Stimulated activated CD8-positive, alpha-beta memory T cell treated with anti-CD3 and anti-CD28 coated beads, Interleukin-4, amount 100 ng/mL, for 48 hours (primary cell): ENCODE measurements at places on chromosomes 1 and 21.

DNA sequence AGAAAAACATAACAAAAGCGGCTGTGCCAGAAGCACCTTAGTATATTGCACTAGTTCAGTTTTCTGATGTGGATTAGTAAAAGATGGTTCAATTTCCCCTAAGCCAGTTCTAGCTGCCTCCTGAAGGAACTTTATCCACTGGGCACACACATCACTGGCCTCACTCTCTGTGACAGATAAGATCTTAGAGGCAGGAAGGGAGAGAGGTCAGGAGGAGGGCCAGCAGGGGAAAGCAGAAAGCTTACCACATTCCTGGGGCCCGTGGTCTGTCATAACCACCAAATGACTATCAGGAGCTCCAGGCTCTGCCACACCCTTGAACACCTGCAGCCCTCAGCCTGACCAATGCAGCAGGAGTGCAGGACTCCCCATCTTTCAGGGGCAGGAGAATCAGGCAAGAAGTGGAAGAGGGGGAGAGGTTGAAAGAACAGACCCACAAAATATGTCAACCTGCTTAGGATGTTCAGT lies 37.8 kb downstream of the LRRC71 start:
- no peak for DNase-seq

DNA sequence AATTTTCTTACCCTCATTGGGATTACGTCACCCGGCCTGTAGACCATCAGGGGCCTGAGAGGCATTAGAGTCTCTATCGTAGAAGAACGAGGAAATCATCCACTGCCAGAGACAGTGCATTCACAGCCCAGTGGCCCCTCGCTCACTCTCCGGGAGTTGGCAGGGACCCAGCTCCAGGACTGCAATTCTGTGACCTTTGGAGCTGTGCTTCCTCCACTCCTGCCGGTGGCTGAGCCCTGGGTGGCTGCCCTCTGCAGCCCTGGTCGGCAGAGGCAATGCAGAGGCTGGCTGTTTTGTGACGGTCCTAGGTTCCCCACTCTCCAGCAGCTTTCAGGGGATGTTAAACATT lies 12.7 kb downstream of the SLC37A1 start:
- DNase-seq: no peak

- DNase-seq: peak; percentile 39
Measured at GRCh38 chr1:24108334-24109165, 3.4 kb downstream of the MYOM3 start.

GRCh38 chr21:41169701-41170100 lies 1.7 kb downstream of the BACE2 start:
- no peak for DNase-seq

DNA sequence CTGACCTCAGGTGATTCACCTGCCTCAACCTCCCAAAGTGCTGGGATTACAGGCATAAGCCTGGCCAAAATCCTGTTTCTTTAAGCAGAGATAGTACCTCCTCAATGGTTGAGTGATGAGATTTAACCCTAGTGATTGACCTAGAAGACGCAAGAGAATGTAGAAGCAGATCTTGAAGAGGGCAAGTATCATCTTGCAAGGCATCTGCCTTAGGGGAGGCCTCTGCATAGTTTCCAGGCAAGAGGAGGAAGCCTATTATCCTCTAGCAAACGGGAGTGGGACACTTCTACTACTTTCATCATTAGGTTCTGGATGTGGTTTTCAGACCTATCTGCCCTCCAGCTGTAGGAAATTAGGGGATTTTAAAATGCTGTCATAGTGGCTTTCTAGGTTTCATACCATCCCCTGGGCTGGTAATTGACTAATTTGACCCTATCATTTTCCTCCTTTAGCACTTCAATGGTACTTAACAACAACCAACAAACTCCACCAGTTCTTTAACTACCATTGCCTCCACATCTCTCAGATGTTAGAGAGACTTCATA lies 10.0 kb upstream of the TRIM62 start:
- DNase-seq: no peak

DNA sequence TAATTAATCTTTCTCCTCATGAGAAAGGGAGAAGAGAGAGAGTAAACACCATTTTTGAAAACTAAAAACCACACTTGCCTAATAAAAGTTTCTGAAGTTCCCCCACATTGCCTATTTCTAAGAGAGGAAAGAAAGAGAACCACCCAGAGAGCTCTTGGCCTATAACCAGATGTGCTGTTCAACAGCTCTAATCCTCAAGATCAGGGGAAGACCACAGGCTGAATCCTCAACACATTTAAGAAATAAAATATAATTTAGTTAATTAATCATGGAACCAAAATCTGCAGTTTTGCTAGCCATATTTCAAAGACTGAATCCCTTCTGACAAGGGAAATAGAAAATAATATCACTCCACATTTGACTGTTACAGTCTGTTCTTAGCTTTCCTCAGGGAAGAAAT lies 11.9 kb downstream of the PRRX1 start:
- no peak for DNase-seq

GRCh38 chr1:164971921-164972415 lies 384.5 kb downstream of the LMX1A start:
- DNase-seq: no peak

- DNase-seq: no peak
Measured at GRCh38 chr1:76784502-76784901, 82.8 kb upstream of the ST6GALNAC5 start.

DNA sequence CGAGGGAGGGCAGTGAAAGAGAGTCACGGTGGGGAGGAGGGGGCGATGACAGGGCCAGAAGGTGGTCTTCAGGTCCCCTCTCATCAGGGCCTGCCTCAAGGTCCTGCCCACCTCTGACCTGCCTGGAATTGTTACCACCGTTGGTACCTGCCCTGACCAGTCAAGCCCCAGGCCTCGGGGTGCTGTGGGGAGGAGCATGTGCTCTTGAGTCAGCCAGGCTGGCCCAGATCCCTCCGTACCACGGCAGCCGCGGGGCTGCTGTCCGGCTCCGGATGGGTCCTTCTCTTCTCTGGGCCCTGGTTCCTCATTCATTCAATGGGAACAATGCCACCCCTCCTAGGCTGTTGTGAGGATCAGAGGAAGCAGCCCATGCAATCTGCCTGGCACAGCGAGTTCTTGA lies 22.0 kb downstream of the SERINC2 start:
- no peak for DNase-seq

GRCh38 chr1:208252836-208253576 lies 8.8 kb upstream of the PLXNA2 start:
- DNase-seq: no peak

DNA sequence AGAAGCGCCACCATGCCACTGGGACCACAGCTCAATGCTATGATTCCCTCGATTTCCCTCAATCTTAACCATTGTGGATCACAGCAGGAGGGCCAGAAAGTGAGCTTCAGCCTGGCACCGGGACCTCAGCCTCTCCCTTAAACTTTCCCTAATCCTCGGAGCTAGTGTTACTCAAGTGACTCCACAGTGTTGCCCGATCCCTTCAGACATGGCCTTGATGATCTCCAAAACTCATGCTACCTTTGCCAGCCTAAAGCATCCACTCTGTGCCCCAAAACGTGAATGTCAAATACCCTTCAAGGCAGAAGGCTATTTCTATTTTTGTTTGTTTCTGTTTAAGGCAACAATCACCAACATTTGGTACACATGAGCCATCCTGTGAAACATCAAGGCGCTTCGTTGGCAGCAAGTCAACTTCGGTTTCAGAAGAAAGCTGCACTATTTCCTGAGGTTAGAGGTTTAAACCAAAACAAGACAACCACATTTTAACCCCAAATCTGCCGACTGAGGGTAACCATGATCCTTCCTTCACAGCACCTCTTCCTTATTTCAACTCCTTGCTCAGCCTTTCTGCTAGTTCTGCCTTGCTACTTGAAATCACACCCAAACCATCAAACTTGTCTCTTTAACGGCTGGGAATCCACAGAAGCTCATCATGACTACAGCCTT lies 94.4 kb upstream of the KRTAP19-8 start:
- DNase-seq: peak; percentile 73

- no peak for DNase-seq
Measured at GRCh38 chr1:98104289-98104688, 183.5 kb upstream of the DPYD start.

DNA sequence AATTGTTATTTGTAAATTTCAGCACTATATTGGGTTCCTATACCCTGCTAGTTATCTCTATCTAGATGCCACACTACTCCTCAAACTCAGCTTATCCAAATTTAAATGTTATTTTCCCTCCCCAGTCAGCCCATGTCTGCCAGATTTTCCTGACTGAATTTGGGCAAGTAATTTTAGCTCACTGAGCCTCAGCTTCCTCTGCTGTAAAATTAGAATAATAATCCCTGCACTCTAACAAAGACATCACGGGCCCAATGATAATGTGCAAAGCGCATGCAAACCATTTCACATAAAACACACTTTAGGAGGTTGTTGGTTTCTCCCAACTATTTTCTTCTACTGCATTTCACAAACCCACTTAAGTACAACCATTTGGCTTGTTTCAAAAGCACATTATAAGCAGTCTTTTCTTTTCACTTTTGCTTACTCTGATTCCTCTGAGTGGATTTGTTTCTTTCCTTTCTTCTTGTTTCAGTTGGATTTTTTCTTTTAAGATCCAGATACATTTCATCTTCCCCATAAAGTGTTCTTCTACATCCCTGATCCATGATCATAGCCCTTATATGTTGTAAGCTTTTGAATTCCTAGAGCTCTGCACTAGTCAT lies 152.8 kb upstream of the DPT start:
- DNase-seq: no peak

DNA sequence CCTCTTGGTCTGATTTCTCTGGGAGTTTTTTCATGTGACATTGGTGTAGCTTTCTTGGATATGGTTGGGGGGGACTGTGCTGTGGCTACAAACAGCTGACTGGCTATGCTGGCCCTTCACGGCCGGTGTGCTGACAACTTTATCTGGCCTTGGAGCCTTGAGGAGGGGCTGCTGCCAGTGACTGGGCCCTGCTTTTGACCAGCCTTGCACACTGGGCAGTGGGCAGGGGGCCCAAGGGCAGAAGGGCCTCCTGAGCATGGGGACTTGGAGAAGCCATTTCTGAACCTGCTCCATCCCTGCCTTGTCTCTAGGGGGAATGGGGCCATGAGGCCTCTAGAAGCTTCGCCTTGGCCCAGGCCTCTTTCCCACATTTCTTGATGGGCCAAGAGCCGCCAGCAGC lies 139.6 kb downstream of the CAMTA1 start:
- DNase-seq: no peak

DNA sequence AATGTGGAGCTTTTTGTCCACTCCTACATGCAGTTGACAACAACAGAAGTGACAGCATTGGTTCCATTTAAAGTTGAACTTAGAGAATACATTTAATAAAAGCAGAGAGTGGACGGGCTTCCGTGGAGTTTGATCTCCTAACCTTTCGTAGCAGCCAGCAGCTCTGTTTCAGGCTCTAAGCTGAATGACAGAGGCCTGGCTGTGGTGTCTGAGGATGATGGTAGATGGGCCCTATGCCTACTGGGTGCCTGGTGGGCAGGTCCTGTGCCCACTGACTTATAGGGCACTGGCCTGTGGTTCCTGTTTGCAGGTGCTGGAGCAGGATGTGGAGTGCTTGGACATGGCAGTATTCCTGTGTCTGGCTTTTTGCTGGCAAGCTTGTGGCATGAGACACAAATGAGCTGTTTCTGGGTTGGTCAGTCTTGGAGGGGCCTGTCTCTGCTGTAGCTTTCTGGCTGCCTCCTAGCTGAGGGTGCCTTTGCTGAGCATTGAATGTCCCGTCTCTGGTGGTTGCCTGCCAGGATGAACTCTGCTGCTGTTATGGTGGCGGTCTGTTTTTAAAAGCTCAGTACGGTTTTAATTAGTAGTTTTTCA lies 54.6 kb downstream of the PRDM2 start:
- DNase-seq: no peak

GRCh38 chr1:41322101-41322661 lies 39.1 kb upstream of the FOXO6 start:
- no peak for DNase-seq

DNA sequence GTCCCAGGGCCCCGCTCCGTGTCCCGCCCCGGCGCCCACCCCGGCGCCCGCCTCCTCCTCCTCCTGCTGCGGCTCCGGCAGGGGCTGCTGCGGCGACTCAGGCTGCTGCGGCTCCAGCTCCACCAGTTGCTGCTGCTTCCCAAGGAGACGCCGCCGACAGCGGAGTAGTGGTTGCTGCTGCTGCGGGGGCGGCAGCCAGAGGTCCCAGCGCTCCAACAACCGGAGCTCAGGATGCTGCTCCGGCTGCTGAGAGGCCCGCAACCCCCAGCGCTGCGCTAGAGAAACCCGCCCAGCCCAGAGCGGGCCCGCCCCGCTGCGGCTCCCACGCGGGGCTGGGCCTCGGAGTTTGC lies 1.1 kb downstream of the CRCT1 start:
- DNase-seq: no peak

DNA sequence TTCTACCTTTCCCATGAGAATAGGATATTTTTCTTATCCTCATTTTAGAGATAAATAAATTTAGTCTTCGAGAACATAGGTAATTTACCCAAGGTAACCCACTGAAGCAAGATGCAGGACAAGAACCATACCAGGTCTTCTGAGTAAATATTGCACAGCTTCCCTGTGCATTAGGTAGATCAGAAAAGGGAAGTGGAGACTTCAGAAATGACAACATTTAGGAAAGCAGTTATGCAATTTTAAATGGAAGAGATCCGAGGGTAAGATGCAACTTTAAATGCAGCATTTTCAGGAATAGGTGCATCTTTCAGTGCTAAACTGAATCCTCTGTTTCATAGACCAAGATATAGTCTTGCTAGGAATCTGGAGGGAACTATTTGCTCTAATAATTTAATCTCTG lies 206.4 kb upstream of the SGIP1 start:
- DNase-seq: no peak

DNA sequence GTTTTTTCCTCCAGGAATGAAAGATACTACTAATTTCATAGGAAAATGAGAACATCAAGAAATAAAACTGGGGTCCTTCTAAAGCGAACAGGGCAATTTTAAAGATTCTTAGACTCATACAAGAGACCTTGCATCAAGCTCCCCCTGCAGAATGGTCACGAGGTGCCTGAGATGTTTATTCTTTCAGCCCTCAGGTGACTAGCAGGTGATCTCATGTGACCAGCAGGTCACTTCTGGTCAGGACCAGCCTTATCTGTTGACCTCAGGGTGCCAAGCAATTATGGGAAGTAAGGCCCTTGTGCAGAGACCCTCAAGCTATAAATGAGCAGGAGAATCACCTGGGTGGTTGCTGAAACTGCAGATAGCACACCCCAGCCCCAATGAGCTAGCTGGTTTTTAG lies 20.6 kb upstream of the TMEM51 start:
- no peak for DNase-seq

DNA sequence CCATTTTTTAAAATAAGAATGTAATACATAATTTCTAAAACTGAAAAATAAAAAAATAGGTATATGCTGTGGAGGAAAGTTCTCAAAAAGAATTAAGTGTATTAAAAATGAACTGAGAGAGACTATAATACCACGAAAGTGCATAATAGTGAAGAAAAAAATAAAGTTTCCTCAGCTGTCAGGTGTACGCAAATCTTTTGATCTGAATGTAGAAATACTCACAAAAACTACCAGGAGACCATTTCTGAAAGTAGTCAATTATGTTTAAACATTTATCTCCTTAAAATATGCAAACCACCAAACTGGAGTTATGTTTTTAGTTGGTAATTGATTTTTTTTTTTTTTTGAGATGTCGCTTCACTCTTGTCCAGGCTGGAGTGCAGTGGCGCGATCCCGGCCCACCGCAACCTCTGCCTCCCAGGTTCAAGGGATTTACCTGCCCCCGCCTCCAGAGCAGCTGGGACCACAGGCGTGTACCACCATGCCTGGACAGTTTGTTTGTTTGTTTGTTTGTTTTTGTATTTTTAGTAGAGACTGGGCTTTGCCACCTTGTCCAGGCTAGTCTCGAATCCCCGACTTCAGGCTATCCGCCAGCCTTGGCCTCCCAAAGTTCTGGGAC lies 1169.2 kb upstream of the B3GALT2 start:
- no peak for DNase-seq
